ENCODE measurements at places on chromosomes 12 and 14.

DNA sequence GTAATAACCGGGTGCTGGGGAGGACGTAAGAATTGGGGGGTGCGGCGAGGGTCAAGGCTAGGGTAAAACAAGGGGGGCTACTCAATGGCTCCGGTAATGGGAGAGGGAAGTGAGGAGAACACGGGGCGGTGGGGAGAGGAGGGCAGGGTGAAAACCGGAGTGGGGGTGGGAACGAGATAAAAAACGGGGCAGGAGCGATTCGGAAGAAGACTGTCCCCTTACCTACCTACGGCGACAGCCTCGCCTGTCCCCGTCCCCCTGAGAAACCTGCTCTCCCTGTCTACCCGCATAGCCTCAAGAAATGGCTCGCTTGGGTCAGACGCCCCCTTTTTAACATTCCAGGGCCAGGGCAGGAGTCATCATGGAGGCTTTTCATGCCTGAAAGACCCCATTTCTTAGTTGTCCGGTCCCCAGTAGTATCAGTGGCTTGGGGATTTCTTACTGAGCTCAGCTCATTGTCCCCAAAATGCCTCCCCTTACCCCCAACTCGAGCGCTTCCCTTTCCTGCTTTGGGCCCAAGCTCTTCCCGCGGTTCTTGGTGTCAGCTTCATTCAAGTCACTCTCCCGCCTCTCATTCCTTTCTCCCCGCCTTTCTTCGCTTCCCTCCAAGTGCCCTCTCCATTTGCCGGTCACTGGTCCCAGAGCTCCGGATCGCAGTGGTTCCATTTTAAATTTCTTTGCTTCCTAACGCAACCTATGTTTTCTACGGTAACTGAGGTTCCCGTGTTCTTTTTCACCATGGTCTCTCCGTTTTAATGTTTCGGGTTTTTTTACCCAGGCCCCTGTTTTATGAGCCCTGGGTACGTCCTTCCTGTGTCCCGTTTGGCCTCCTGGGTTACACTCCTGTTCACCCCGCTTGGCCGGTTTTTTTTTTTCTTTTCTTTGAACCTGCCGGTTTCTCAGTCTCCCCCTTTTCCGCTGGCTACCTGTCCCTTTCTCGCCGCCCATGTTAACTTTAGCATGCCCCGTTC lies 1.2 kb upstream of the WSB2 start:
- DNase-seq: peak; percentile 55

DNA sequence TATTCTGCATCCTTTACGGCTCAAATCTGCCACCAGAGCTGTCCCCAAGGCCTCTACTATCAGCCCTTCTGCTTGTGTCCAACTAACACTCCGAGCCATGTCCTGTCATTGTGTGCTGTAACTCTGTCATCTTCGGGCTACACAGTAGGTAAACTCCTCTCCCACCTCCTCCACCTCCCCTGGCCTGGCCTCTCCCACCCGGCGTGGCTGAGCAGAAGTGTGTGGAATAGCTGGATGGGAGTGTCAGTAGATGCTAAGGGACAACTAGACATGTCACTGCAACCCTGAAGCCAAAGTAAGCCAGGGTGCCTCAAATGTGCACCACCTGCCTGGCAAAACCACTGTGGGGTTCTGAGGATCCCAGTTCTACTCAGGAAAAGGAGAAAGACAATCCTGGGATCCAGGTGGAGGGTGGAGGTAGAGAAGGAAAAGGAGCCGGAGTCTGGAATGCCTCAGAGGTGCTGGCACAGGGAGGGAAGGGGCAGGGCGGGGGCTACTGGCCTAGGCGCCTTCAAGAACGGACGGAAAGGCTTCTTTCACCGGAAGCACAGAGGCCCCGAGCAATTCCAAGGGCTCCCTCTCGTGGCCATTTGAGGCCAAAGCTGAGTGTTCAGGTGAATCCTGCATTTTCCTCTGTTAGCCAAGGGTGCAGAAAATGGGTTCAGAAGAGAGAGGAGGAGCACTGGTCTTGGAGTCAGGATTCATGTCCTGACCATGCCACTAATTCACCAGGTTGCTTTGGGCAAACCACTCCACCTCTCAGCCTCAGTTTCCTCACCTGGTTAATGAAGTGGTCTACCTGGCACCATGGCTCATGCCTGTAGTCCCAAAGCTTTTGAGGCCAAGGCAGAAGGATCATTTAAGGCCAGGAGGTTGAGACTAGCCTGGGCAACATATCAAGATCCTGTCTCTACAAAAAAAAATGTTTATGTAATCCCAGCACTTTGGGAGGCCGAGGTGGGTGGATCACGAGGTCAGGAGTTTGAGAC lies 20.5 kb upstream of the FAM181A start:
- peak; percentile 76 for DNase-seq

DNA sequence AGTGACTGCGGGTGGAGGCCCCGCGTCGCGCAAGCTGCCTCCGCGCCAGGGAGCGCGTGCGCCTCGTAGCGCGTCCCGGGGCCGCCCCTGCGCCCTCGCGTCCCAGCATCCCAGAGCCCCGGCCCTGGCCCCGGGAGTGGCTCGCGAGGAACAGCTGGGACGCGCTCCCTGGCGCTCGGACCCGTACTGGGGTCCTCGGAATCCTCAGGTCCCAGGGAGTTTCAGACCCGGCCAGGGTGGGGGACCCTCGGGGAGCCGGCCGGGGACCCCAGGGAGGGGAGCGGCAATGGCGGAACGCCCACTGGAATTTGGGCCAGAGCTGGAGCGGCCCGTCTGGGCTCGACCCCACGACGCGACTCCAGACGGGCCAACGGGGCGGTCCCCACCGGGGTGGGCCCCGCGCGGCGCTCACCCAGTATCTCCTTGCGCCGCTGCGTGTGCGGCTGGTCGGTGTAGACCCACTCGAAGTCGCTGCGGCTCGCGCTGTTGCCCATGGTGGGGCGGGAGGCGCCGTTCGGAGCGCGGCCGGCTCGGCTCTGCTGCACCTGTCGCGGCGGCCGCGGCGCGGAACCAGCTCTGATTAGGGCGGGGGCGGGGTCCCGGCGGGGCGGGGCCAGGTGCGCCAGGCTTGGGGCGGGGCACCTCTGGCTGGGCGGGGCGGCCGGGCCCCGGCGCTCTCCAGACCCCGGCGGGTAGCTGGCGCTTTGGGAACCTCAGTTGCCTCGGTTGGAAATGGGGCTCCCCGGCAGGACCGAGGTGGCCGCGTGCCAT lies at the start of gene DEGS2:
DEGS2 (minus strand) TSS at position 552 of the 771 bp plus-strand sequence; CDS start at position 494, 58 bp downstream.
- peak; percentile 75 for DNase-seq

- DNase-seq: no peak
Measured at GRCh38 chr12:14958361-14959125, 2.9 kb downstream of the ARHGDIB start.

DNA sequence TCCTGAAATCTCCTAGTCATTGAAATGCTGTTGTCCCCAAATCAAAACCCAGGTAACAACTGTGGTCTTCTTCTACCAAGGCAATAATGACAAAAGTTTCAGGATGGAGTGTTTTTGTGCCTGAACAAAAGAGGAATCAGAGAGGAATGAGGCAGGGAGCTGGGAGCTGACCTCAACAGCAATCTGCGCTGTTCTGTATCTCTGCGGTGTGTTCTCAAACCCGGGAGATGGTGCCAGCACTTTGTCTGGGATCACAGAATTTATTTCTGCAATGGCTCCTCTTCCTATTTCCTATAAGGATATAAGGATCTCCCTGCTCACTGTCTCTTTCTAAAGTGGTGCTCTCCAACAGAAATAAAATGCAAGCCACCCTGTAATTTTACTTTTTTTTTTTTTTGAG lies 449 bp upstream of the GLT8D2 start:
- DNase-seq: no peak

DNA sequence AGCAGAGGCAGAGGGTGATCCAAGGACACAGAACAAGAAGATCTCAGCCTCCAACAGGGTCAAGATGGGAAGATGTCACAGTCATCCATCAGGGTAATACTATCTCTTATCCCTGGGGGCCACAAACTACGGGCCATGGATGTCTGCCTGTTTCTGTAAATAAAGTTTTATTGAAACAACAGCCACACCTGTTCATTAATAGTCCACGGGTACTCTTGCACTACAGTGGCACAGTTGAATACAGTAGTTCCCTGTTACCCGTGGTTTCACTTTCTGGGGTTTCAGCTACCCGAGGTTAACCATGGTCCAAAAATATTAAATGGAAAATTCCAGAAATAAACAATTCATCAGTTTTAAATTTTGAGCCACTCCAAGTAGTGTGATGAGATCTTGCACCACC lies 65.9 kb downstream of the BCL11B start:
- DNase-seq: no peak
